SJSA1 (cell line): ENCODE measurements at places on chromosomes 11 and 22.

GRCh38 chr11:94194712-94195111 is 66.1 kb downstream of the PANX1 start:
- no peak for DNase-seq

- peak; percentile 92 for DNase-seq
These were observed 62.7 kb upstream of the NECTIN1 start for GRCh38 chr11:119791701-119792151.

DNA sequence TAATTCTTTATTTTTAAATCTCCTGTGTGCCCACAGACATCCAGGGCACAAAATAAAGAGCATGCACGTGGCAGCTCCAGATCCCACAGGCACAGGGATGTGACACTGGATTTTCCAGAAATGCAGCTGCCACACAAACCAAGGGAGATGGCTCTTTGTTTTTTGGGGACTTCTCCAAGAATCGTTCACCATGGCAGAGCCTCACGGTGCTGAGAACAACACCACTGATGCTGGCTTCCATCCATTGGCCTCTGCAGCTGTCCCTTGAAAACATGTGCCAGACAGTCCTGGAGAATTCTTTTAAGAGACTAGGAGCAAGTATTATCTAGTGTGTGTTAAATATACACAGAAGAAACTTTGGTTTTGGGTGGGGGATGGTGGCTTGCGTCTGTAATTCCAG is 108.4 kb upstream of the SLC22A12 start:
- no peak for DNase-seq

GRCh38 chr11:31487848-31488247 is 21.6 kb downstream of the IMMP1L start:
- DNase-seq = peak; percentile 24

- no peak for DNase-seq
These were observed 48.2 kb downstream of the RTN4R start for GRCh38 chr22:20219667-20220628.

DNA sequence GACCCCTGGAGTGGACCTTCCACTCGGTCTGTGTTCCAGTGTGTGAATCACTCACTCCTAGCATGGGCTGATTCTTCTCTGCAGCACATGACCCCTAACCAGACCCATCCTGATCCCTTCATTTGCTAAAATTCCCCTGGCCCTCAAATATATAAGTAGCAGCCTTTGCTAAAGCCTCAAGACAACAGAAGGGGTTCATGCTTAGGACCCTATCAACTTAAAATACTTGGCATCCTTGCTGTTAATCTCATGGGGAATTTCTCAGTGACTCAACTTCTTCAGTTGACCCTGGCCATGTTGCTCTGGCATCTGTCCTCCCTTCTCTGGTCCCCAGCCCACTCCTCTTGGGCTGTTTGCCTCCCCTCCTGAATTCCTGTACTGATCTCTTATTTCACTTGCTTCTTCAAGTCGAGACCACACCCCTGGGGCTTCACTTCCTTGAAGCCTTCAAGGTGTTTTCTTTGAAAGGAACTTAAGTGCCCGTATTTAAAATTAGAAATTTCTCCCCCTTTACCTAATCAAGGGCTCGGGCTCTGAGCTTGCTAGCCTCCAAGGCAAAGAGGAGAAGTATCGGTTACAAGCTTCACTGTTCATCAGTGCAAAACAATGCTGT is 23.6 kb downstream of the NNMT start:
- no peak for DNase-seq

- no peak for DNase-seq
These were observed 32.0 kb downstream of the SHANK3 start for GRCh38 chr22:50704510-50705218.

DNA sequence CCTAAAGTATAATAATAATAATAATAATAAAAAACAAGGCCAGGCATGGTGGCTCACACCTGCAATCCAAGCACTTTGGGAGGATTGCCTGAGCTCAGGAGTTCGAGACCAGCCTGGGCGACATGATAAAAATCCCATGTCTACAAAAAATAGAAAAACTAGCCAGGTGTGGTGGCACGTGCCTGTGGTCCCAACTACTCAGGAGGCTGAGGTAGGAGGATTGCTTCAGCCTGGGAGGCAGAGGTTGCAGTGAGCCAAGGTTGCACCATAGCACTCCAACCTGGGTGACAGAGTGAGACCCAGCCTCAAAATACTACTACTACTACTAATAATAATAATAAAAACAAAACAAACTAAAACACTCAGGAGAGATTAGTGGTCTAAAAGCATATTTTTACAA is 15.6 kb upstream of the ZNF280A start:
- no peak for DNase-seq
